Upper lobe of right lung (tissue), 1 donor: ENCODE measurements at places on chromosomes 11 and 22. TPM values are rescaled to one million over a fixed set of nuclear protein-coding genes. Genes with fewer than 3 reads are reported as not detected.
A peak's percentile ranks its signal among the peaks of the same experiment; 100 is the strongest.

DNA sequence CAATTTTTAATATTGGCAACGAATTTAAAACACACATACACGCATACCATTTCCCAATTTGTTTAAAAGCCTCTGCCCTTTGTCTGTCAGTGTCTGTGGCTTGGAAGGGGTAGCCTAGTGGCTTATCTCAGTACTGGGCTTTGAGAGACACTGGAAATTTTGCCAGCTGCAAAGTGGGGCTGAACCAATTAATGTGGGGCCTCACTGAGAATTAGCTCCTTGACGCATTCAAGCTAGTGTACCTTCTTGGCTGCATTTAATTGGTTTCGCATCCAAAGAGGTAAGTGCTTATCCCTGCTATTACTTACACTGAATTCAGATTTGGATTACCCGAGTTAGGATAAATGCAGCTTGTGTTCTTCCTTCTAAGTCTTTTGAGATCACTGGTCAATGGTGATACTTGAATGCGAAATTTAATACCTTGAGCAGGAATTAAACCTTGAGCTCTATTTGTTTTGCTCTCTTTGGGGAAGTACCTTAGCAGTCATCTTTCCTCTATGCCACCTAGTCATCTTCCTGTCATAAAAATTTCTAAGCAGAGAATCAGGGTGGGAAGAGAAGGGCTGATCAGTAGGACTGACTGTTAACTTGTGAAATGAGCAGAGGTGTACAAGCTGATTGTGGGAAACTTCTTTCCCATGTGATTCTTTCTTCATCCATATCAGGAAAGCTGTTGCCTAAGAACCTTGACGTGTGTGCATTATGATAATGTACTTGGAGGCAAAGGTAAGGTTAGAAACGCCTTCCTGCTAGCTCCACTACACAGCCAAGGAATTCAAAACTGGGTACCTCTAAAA is 187.7 kb upstream of the E2F8 start:
- H3K27ac ChIP-seq = no peak overlapping the region
- H3K4me1 ChIP-seq = peaks cover 5% of the 10 kb centered on the region
- H3K27me3 ChIP-seq = no peaks in the 10 kb centered on the region
- no peaks in the 10 kb centered on the region for H3K36me3 ChIP-seq

DNA sequence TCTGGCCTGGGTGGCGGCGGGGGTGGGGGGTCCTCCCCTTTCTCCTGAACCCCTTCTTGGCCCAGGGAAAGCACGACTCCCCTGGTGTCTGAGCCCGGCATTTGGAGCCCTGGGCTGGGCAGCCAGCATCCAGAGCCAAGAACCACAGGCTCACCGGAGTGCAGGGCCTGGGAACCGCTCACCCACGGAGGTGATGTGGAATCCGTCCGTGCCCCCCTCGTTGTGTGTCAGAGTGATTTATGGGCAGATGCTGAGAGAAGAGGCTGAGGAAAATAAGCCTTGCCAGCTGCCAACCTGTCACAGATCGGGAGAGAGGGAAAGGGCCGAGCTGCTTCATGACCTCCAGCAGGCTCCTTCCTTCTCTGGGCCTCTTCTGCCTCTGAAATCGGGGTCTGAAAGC is 33.7 kb downstream of the WNT11 start:
- no peak overlapping the region for H3K27ac ChIP-seq
- H3K36me3 ChIP-seq = no peaks in the 10 kb centered on the region
- H3K4me1 ChIP-seq = no peaks in the 10 kb centered on the region
- no peak for DNase-seq

DNA sequence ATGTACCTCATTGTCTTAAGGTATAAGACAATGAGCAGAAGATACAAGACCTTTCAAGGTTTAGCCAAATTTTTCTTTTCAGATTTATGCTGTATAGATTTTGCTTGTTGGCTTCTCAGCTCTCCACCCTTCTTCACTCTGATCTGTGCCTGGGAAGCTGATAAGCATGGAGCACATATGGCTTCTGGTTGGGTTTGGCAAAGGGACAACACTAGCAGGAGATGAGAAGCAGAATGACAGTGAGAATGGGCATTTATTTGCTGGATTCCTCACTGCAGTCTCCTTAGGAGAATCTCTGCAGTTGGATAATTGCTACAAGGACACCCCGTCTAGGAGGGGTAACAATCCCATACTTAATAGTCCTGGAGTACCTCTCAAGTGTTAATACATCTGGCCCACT is 474.8 kb upstream of the CCDC90B start:
- no peaks in the 10 kb centered on the region for H3K4me1 ChIP-seq
- DNase-seq = no peak
- H3K27ac ChIP-seq = no peak overlapping the region
- H3K4me3 ChIP-seq = no peak overlapping the region

ISX gene
- total RNA-seq = not detected

- DNase-seq = no peak
- no peak overlapping the region for H3K4me3 ChIP-seq
- peaks cover 4% of the 10 kb centered on the region for H3K27me3 ChIP-seq
- H3K4me1 ChIP-seq = no peaks in the 10 kb centered on the region
- no peaks in the 10 kb centered on the region for H3K36me3 ChIP-seq
These were observed 16.4 kb upstream of the FGF4 start for GRCh38 chr11:69791276-69792180.

DNA sequence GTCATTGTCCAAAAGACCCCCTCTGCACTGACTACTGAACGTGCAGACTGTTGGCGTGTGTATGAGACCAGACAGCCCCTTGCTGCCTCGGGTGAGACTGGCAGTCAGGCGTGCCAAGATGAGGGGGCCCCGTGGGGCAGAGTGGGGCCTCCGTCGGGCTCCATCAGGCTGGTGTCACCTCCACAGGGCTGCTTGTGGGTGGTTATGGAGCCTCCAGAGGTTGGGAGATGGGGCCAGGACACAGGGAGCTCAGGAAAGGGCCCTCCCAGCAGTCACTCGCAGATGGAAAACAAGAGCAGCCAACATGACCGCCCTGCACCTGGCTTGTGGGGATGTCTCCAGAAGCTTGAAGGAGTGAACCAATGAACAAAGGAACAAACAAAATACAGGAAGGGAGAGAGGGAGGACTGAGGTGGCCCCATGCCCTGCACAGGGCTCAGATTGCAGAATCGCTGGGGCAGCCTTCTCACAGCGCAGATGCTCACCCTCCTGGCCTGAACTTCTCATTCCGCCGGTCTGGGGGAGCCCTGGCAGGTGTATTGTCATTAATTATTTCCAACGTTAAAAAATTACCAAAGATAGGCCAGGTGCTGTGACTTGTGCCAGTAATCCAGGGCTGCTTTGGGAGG is 5.5 kb upstream of the PHLDA2 start:
- H3K27ac ChIP-seq = no peak overlapping the region
- peak; percentile 45 for DNase-seq
- no peak overlapping the region for H3K4me3 ChIP-seq
- H3K4me1 ChIP-seq = peaks cover 7% of the 10 kb centered on the region

- H3K27ac ChIP-seq = peak overlapping the region; percentile 88
- no peaks in the 10 kb centered on the region for H3K27me3 ChIP-seq
- DNase-seq = peak; percentile 87
These were observed 4.4 kb downstream of the BCL9L start for GRCh38 chr11:118921121-118921928.

DNA sequence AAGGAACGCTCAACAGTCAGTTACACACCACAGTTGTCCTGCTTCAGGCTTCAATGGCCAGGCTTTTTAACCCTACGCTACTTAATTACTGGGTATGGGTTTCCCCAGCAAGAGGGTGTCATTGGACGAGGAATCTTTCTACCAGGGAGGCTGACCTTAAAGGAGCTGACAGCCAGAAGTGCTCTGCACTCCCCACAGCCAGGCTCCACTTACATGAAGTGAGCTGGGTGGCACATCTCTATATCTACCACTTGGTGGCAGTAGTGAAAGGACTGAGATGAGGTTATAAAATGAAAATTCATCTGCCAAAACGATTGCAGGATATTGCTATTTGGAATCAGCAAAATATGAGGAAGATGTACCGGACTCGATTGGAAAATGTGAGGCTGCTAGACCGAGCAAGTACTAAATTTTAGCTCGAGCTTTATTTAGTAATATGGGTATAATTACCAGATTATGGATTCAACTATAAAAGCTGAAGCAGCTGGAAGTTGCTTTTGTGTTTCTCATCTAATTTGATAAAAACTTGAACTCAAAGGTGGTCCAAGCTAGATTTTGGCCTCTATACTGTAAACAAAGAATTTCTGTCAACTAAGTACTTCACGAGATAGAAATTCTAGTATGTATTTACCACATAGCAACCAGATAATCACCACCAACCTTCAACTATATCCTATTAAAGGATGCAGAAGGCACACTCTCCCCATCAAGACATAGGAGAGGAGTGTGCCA is 53.9 kb upstream of the CEP126 start:
- no peaks in the 10 kb centered on the region for H3K36me3 ChIP-seq
- no peaks in the 10 kb centered on the region for H3K27me3 ChIP-seq
- H3K4me1 ChIP-seq = no peaks in the 10 kb centered on the region
- peak; percentile 56 for DNase-seq
- H3K4me3 ChIP-seq = no peak overlapping the region

SPI1 gene
- 168 TPM for total RNA-seq

DNA sequence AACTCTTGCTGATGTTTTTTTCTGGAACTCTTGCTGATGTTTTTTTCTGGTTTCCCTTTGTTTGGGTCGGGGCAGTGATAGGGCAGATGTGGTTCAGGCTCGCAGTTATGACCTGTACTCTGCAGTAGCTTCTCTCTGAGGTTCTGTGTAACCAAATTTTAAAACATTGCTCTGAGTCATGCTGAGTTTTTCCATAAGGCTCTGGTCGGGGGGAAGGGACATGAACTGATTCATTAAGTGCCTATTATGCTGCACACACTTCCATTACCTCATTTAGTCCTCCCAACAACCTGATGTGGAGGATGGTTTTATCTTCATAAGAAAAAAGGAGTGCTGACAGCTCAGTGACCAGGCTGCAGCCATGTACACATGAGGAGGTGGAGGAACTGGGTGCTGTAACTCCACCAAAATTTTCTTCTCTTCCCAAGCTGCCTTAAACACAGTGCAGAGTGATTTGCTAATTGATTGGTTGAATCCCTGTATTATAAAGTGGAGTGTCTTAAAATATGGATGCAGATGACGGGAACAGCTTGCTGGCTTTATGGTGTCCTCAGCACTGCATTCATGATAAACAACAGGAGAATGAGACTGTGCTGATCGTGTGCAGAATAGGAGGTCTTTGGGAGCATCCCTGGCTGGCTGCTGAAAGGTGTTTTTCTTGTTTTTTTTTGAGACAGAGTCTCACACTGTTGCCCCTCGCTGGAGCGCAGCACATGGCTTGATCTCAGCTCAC is 19.1 kb downstream of the TNRC6B start:
- no peaks in the 10 kb centered on the region for H3K27me3 ChIP-seq
- no peak overlapping the region for H3K27ac ChIP-seq
- H3K4me1 ChIP-seq = peaks cover 30% of the 10 kb centered on the region

GRCh38 chr22:33811686-33812085 is 108.6 kb downstream of the LARGE1 start:
- H3K27me3 ChIP-seq = no peaks in the 10 kb centered on the region
- peaks cover 13% of the 10 kb centered on the region for H3K4me1 ChIP-seq
- H3K4me3 ChIP-seq = no peak overlapping the region
- no peaks in the 10 kb centered on the region for H3K36me3 ChIP-seq

SLC5A1 gene
- 1.3 TPM for total RNA-seq

CD3E gene
- total RNA-seq = 14.5 TPM

- DNase-seq = peak; percentile 50
- no peak overlapping the region for H3K4me3 ChIP-seq
- no peaks in the 10 kb centered on the region for H3K27me3 ChIP-seq
- no peak overlapping the region for H3K27ac ChIP-seq
These were observed 7.2 kb downstream of the SLC22A12 start for GRCh38 chr11:64598106-64598796.

UBQLN3 gene
- 0.14 TPM for total RNA-seq

DNA sequence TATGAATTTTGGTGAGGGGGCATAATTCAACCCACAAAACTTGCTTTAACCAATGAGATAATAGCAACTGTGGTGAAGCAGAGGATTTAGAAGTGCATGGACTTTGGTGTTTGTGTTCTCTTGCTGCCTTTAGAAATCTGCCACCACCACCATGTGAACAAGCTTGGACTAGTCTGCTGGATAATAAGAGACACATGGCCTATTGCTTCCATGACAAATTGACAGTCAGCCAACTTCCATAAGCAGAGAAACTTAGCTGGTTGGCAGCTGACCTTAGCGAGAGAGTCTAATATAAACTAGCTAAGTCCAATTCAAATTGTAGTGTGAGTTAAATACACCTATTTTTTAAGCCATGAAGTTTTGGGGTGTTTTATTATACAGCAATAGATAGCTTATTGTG is 482.1 kb upstream of the ANO5 start:
- H3K4me1 ChIP-seq = no peaks in the 10 kb centered on the region
- no peak overlapping the region for H3K4me3 ChIP-seq
- no peak overlapping the region for H3K27ac ChIP-seq
- H3K36me3 ChIP-seq = no peaks in the 10 kb centered on the region
- DNase-seq = no peak
- H3K27me3 ChIP-seq = no peaks in the 10 kb centered on the region

GRCh38 chr11:32323814-32324130 is 111.6 kb downstream of the WT1 start:
- no peak for DNase-seq
- H3K36me3 ChIP-seq = no peaks in the 10 kb centered on the region
- no peak overlapping the region for H3K27ac ChIP-seq

GRCh38 chr22:30116362-30117117 is 36.3 kb downstream of the HORMAD2 start:
- H3K36me3 ChIP-seq = no peaks in the 10 kb centered on the region
- H3K27me3 ChIP-seq = no peaks in the 10 kb centered on the region
- no peak overlapping the region for H3K4me3 ChIP-seq
- H3K27ac ChIP-seq = no peak overlapping the region

GRCh38 chr11:71962428-71963038 is 33.7 kb downstream of the RNF121 start:
- no peak overlapping the region for H3K4me3 ChIP-seq
- H3K36me3 ChIP-seq = peaks cover 41% of the 10 kb centered on the region
- H3K27ac ChIP-seq = no peak overlapping the region
- peaks cover 4% of the 10 kb centered on the region for H3K4me1 ChIP-seq
- H3K27me3 ChIP-seq = no peaks in the 10 kb centered on the region

- H3K27me3 ChIP-seq = no peaks in the 10 kb centered on the region
- no peaks in the 10 kb centered on the region for H3K4me1 ChIP-seq
- no peaks in the 10 kb centered on the region for H3K36me3 ChIP-seq
- DNase-seq = no peak
- H3K27ac ChIP-seq = no peak overlapping the region
These were observed 111.1 kb downstream of the MED15 start for GRCh38 chr22:20618488-20618887.

DNA sequence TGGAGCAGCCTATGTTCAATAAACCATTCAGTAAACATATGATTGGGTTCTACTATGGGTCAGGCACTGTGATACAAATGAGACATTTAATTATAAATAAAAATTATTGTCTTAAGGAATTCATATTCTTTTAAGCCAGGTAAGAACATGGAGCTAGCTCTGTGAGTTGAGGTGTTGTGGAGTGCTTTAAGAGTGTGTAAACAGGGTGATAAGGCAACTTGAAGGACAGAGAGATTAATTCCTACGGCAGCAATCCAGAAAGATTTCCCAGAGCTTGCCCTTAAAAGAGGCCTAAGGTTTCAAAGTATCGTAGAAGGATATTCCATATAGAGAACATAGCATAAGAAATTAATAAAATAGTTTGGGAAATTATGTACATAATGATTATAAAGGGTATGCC is 126.4 kb upstream of the FAT3 start:
- H3K4me3 ChIP-seq = no peak overlapping the region
- no peaks in the 10 kb centered on the region for H3K27me3 ChIP-seq
- H3K4me1 ChIP-seq = no peaks in the 10 kb centered on the region
- no peaks in the 10 kb centered on the region for H3K36me3 ChIP-seq
- DNase-seq = no peak

PRSS23 gene
- 100 TPM for total RNA-seq
